ENCODE measurements at places on chromosomes 5 and 9.

DNA sequence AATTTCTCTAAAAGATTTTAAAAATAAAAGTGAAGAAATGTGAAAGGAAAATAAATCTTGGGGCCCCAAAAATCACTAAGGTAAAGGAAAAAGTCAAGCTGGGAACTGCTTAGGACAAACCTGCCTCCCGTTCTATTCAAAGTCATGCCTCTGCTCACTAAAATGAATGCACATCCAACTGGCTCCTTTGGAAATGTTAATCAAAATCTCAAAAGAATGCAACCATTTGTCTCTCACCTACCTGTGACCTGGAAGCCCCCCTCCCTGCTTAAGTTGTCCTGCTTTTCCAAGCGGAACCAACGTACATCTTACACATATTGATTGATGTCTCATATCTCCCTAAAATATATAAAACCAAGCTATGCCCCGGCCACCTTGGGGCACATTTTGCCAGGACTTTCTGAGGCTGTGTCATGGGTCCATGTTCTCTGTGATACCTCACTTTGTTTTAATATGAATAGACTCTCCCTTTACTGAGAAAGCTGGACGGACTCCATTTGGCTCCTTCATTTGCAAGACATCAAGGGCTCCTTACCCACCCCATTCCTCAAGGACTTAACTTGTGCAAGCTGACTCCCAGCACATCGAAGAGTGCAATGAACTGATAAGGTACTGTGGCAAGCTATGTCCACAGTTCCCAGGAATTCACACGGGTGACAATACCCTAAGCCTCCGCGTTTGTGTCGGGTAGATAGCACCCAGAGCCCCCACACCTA lies 164.3 kb downstream of the SMC2 start:
- DNase-seq, result no peak

DNA sequence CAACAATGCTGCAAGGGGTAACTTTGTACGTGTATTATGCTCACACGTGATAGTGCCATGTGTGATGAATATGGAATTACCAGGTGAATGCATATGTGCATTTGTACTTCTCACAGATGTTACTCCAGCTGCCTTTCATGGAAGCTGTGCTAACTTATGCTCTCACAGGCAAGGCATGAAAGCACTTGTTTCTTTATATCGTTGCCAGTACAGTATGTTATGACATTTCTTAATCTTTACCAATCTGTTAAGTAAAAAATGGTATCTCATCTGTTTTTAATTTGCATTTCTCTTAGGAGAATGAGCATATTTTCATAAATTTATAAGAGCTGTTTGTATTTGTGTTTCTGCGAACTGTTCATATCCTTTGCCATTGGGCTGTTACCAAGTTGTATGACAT lies 311.8 kb upstream of the DMRT1 start:
- no peak for DNase-seq

GRCh38 chr9:19087106-19088000 lies 15.4 kb downstream of the HAUS6 start:
- no peak for DNase-seq

- DNase-seq, result peak; percentile 40
Measured at GRCh38 chr5:97163360-97163764, 19.7 kb downstream of the RIOK2 start.

DNA sequence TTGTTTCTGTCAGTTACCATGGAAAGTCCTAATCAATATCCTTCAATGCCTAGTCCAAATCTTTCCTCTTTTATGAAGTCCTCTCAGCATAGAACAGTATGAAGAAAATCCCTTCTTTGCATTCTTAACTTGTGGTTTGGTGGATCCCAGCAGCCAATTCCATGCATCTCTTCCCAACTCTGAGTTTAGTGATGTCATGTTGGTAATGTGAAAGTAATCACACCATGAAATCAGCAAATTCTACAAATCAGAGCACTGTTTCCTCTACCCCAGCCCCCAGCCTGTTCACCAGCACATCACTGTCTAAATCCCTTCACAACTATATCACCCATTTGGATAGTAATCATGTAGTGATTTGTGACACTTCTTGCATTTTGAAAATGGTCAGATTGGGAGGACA lies 4.7 kb upstream of the C1QTNF2 start:
- DNase-seq, result no peak

- no peak for DNase-seq
Measured at GRCh38 chr5:130992621-130993020, 172.4 kb downstream of the HINT1 start.

GRCh38 chr5:171418316-171418981 lies 998 bp upstream of the FGF18 start:
- DNase-seq, result peak; percentile 75

DNA sequence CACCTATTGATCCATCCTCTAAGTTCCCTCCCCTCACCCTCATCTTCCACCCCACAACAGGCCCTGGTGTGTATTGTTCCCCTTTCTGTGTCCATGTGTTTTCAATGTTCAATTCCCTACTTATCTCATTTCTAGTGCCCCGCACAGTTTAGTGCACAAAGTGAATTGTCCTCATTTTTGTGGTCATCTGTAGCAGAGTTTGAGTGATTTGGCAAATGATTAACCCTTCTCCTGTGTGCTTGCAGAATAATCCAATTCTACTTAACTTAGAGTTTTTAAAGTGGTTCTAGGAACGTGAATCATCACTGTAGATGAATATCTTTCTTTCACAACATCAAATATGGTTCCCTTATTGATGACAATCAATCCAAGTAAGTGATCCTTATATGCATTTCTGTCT lies 6.3 kb upstream of the HAPLN1 start:
- DNase-seq, result no peak

DNA sequence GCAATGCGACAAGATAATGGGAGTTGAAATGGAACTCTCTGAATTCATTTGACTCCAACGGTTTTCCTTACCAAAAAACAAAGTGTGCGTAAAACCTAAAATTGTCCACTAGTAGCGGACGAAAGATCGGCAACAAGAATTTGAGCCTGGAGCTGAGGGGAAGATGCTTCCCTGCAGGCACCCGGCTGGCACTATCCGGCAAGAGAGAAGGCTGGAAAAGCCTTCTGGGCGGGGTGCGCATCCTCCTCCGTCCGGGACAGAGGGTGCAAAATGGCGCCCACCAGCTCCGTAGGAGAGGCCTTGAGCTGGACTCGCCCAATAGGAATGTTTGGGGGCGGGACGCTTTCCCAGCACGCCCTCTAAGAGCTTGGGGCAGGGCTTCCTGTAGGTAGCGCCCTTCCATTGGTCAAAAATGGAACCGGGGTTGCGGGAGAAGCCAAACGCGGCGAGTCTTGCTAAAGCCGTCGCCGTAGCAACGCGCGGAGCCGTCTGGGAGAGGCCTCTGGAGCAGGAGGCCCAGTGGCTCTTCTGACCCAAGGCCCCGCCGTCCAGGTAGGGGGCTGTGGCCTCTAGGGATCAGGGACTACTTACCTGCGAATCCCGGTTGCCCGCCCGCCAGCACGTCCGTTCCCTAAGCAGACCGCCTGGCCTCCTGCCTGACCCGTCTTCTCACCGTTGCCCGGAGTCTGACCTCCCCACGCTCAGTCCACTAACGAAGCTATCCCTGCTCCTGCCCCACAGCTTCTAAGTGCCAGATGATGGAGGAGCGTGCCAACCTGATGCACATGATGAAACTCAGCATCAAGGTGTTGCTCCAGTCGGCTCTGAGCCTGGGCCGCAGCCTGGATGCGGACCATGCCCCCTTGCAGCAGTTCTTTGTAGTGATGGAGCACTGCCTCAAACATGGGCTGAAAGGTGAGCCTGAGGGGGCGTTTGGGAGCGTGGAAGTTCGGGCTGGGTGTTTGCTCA lies 9.2 kb downstream of the RUFY1 start:
- no peak for DNase-seq

DNA sequence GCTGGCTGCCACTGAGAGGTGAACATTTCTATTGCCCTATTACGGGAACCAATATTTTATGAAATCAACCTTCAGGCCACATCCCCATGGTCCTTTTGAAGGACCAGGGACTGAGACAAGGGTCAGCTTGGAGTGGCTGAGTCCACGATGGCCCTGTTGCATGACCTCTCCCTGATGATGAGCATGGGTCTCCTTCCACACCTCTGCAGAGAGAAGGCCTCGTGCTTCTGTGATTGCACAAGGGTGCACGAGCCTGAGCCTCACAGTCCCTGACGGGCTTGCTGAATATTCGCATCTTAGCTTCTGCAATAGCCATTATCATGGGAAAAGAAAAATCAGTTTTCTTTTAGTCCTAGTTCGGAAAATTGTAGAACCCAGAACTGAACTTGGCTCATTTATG lies 255.0 kb upstream of the IRX2 start:
- no peak for DNase-seq

- no peak for DNase-seq
Measured at GRCh38 chr9:38713426-38713825, 6.5 kb downstream of the FAM240B start.

GRCh38 chr5:135425641-135426040 lies 21.5 kb downstream of the DCANP1 start:
- peak; percentile 86 for DNase-seq

DNA sequence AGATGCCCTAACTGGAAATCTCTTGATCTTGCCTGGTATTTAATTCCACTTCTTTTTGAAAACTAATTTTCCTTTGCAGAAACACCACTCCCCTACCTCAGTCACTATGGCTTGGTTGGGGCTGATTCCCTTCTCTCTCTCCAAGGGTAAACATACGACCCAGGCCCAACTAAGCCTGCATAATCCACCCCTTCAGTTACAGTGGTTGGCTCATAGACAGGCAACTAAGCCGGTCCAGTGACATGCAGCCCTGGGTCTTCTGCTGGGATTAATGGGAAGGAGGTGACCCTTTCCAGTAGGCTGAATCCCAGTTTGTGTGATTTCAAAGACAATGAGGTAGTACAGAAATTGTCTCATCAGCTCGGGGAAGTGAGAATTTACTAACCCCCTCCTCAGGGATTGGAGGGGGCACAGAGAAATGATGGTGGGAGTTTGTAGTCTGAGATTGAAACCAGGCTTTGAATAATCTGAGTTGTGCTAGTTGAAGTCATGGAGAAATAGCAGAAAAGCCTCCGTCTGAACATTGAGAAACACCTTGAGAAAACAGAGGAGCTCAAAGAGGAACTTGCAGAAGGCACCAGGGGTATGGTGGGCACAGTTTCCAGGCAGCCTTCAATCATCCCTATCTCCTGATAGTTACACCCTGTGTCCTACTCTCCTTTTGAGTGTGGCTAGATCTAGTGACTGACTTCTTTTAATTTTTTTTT lies 148.9 kb downstream of the GCNT1 start:
- DNase-seq, result no peak

- no peak for DNase-seq
Measured at GRCh38 chr9:69086769-69087168, 51.2 kb downstream of the FXN start.

DNA sequence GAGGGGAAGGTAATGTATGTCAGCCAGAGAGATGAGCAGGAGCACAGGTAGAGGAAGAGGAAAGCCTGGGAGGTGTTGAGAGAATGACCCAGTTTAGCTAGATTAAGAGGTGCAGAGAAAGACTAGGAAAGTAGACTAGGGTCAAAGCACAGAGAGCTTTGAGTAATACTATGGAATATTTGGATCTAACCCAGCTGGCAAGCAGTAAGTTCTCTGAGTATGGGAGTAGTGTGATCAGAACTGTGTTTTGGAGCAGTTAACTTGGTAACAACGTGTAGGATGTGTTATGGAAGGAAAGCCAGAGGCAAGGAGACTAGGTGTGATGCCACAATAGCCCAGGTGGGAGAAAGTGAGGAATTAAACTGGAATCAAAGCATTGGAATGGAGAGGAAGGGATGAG lies 84.9 kb upstream of the PTGER4 start:
- DNase-seq, result no peak

GRCh38 chr5:56432321-56432720 lies 199.2 kb upstream of the ANKRD55 start:
- DNase-seq, result no peak

DNA sequence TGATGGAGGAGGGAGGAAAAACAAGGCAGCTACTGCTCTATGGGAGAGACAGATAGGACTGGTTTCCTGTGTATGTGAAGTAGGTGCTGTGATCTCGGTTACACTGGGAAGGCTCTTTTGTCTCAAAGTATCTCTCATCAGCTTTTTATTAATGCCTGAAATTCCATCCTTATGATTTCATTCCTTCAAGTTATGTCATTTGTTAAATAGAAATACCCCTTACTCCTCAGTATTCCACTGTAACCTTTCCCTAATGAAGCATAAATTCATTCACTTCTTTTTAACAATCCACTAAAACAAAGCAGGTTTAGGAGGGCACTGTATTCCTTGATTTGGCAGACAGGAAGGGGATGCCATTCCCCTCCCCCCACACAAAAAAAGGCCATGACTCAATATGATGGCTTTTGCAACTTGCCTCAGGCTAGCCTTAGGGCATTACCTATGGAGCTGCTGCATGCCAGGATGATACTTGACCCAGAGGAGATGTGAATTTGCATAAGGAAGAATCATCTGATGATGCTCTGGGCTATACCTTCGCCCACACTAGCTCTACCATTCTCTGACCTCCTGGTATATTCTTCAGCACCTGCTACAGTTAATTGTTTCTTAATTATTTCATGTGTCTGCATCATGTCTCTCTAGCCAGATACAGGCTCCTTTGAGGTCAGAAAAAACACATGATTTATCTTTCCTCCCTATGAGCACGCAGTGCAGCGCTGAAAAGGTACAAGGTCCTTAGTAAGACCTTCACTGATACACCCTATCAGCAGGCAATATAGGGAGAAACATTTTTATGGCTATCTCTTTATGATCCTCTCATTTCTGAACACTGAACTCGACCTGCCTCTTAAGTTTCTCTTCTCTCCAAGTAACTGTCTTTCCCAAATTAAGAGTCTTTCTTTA lies 26.3 kb downstream of the NR3C1 start:
- no peak for DNase-seq

DNA sequence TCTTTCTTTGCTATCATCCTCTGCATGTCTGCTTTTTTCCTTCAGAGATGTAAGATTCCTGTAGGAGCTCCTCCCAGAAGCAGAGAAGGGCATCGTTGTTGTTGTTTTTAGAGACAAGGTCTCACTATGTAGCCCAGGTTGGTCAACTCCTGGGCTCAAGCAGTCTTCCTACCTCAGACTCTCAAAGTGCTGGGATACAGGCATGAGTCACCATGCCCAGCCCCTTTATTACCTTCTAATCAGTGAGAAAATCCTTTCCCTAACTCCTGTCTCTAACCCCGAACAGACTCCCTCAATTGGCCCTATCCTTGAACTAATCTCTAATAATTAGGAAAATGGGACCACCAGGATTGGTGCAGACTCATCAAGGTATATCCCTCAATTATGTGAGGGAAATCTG lies 64.4 kb downstream of the GALNT10 start:
- DNase-seq, result no peak

GRCh38 chr5:138753794-138754698 lies 821 bp downstream of the CTNNA1 start:
- DNase-seq, result peak; percentile 72

- DNase-seq, result peak; percentile 67
Measured at GRCh38 chr9:137672907-137673791, 54.3 kb downstream of the EHMT1 start.

- no peak for DNase-seq
Measured at GRCh38 chr5:56161439-56161823, 71.7 kb downstream of the ANKRD55 start.

DNA sequence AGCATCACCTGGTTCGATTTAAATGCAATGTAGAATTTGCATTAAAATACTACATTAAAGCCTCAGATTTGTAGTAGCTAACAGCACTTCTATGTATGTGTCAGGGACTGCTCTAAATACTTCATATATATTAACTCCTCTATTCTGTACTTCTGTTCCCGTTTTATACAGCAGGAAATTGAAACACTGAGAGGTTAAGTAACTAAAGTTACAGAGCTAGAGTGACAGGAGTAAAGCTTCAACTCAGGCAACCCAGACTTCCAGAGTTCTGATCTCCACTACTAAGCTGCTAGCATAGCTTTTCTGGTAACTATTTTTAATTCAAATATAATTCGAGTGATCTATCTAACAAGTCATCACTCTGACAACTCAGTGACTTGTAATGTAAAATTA lies 619 bp upstream of the APC start:
- no peak for DNase-seq
